ENCODE measurements at places on chromosomes 4 and X. TPM values are rescaled to one million over a fixed set of nuclear protein-coding genes. Genes with fewer than 3 reads are reported as not detected.
A peak's percentile ranks its signal among the peaks of the same experiment; 100 is the strongest.

ETDA gene
- not detected for total RNA-seq

DNA sequence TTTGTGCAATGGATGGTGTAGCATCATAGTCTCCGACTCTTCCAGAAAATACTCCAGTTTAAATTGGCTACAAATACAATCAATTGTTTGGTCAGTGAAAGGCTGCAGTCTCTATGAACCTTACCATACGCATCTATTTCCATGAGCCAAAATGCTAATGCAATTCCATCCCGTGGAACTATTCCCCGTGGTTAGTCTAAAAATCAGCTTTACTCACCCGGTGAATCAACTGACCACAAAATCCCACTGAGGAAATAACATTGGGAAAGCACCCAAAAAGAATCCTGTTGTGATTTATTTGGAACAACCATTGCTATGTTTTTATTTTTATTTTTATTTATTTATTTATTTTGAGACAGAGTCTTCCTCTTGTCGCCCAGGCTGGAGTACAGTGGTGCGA is 87.1 kb downstream of the DHX15 start:
- H3K4me1 ChIP-seq: no peaks in the 10 kb centered on the region
- H3K36me3 ChIP-seq: peaks cover 4% of the 10 kb centered on the region
- H3K27me3 ChIP-seq: peaks cover 8% of the 10 kb centered on the region
- no peak for DNase-seq
- no peak overlapping the region for H3K27ac ChIP-seq

DNA sequence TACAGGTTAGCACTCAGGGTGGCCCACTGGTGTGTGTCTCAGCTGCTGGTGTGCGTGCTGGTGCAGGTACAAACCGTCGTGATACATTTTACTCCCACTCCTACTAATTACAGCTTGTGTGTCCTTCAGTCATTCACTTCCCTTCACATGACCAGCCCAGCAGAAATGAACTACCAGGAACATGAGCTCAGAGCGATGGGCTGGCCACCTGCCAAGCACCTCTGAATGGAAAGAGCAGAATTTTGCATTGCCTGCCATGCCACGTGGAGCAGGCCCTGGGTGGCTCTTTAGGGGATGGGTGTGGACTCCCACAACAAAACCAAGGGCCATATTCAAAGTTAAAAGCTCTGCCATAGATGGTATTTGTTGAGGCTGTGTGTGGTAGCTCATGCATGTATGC is 58.9 kb upstream of the PGM2 start:
- H3K27ac ChIP-seq: no peak overlapping the region
- H3K4me1 ChIP-seq: no peaks in the 10 kb centered on the region
- no peak overlapping the region for H3K4me3 ChIP-seq
- peaks cover 4% of the 10 kb centered on the region for H3K27me3 ChIP-seq
- H3K36me3 ChIP-seq: no peaks in the 10 kb centered on the region

DNA sequence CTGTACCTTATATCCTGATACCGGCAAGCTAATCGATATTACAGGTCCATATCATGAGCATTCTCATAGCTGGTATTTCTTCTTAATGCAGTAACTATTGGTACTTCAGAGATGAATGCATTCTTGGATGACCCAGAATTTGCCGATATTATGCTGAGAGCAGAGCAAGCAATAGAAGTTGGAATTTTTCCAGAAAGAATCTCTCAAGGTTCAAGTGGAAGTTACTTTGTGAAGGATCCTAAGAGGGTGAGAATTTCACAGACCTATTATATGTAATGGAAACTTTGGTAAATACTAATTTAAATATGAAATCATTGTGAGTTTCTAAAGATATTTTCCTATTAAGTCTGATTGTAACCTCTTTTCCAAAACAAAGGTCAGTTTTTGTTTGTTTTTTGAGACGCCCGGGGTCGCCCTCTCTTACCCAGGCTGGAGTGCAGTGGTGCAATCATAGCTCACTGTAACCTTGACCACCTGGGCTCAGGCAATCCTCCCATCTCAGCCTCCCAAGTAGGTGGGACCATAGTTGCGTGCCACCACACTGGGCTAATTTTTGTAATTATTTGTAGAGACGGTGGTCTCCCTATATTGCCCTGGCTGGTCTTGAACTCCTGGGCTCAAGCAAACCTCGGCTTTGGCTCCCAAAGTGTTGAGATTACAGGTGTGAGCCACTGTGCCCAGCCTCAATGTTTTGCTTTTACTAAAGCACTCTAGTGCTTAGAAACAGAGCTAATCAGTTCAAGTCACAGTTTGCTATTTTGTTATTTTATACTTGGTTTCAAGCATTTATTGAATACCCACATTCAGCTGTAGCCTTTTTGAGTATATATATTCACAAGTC is 18.6 kb downstream of the PI4K2B start:
- no peak overlapping the region for H3K4me3 ChIP-seq
- peaks cover 3% of the 10 kb centered on the region for H3K27me3 ChIP-seq
- H3K4me1 ChIP-seq: no peaks in the 10 kb centered on the region
- peaks cover 8% of the 10 kb centered on the region for H3K36me3 ChIP-seq

CACNA1F gene
- 0.59 TPM for total RNA-seq

DNA sequence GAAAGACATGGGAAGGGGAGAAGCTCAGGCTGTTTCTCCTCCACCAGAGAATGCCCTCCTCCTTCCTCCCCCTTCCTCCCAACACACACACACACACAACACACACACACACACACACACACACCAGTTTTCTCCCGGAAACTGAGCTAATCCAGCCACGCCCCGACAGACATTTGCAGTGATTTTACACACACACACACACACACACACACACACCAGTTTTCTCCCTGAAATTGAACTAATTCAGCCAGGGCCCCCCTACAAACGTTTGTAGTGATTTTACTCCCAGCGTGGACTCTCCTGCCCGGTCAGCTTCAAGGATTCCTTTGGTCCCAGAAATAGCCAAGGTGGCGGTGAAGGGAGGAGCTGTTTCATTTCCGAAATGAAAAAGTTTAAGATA is 32.9 kb upstream of the STX18 start:
- no peak for DNase-seq
- peaks cover 13% of the 10 kb centered on the region for H3K4me1 ChIP-seq
- H3K4me3 ChIP-seq: peak overlapping the region; percentile 87

PRRG3 gene
- 3.7 TPM for total RNA-seq

DNA sequence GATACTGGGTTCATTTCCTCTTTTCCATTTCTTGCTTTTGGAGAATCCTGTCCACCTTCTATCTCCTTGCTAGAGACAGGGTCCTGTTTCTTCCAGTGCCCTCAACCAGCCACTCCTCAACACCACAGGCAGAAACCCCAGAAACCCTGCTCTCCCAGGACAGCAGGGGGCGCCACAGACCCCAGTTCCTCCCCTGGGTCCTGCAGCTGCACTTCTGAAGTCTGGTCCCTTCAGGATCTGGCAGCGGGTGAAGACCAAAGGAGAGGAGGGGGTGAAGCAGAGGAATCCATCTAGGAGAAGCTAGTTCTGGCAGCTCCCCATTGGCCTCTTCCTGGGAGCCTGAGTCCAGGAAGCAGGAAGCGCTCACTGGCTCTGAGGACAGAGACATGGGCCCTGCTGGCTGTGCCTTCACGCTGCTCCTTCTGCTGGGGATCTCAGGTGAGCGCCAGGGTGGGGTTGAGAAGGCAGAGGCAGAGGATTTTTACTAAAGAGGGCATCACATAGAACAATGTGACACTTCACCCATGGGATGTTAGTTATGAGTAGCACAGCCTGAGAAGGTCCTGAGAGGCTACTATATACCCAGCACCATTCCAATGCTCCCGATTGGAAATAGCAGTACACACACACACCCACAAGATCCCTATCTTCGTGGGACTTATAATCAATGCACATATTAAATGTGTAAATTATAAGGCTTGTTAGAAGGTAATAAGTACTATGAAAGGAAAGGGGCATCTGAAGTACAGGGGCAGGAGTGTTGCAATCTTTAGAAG is at the start of gene PRSS48:
PRSS48 (plus strand) TSS at position 375 of the 776 bp plus-strand sequence; CDS start at position 387, 12 bp downstream.
- peak within 1 kb of the TSS; percentile 13 for H3K27ac ChIP-seq
- no peaks in the 10 kb centered on the region for H3K27me3 ChIP-seq
- H3K36me3 ChIP-seq: peaks cover 4% of the 10 kb centered on the region
- peaks cover 20% of the 10 kb centered on the region for H3K4me1 ChIP-seq
- peak; percentile 88 for DNase-seq

SGMS2 gene
- 0.26 TPM for total RNA-seq

SNCA gene
- total RNA-seq: 49.7 TPM

GRCh38 chr4:152998861-152999260 is 62.7 kb downstream of the FHDC1 start:
- H3K36me3 ChIP-seq: no peaks in the 10 kb centered on the region
- peaks cover 22% of the 10 kb centered on the region for H3K4me1 ChIP-seq
- no peak overlapping the region for H3K27ac ChIP-seq
- DNase-seq: no peak
- H3K27me3 ChIP-seq: peaks cover 5% of the 10 kb centered on the region
- no peak overlapping the region for H3K4me3 ChIP-seq

SHROOM3 gene
- total RNA-seq: 7.9 TPM

IBSP gene
- not detected for total RNA-seq

DNA sequence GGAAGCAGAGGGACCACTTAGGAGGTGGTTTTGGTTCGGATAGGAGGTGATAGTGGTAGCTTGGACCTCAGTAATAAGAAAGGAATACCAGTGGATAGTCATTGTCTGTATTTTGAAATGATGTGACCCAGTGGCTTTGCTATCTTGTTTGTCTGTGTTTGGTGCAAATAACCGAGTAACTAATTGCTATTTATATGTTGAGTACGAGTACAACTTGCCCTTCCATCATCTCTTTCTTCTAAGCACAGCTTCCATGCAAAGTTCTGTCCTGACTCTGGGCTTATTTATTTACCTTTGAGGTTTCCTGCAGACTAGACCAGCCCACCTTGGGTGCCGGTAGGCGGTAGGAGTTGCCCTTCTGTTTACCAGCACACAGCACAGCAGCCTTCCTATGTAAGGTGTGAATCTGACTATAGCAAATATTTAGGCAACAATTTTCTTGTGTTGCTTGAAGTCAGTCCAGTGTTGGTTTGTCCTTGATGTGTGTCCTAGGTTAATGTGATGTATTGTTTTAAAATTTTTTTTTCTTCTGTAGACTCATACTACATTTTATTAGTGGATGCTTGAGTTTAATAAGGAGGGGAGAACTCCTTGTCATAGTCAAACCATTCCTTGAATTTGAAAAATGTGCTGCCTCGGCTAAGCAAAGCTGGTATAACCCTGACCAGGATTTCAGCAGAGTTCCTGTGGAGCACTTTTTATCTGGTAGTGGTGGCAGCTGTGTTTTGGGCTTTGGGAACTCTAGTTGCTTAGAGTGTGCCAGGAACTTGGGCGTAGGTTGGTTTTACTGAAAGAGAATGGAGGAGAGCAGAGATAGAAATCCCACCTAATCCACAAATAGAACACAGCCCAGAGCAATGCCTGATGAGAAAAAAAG is 21.9 kb downstream of the PTTG2 start:
- peaks cover 12% of the 10 kb centered on the region for H3K27me3 ChIP-seq
- no peak for DNase-seq
- H3K27ac ChIP-seq: no peak overlapping the region
- no peak overlapping the region for H3K4me3 ChIP-seq

CYSLTR1 gene
- 0.13 TPM for total RNA-seq

DNA sequence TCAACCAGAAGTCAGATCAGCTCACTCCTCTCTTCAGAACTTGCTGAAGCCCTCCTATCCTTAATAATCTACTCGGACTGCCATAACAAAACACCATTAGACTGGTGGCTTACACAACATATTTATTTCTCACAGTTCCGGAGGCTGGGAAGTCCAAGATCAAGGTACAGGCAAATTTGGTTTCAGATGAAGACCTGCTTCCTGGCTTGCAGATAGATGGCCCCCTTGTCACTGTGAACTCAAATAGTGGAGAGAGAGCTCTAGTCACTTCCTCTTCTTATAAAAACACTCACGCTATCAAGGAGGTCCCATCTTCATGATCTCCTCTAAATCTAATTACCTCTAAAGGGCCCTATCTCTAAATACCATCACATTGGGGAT is 125.1 kb downstream of the CAMK2D start:
- DNase-seq: no peak
- H3K27me3 ChIP-seq: no peaks in the 10 kb centered on the region
- H3K27ac ChIP-seq: no peak overlapping the region
- H3K36me3 ChIP-seq: peaks cover 6% of the 10 kb centered on the region
- H3K4me1 ChIP-seq: no peaks in the 10 kb centered on the region

EPGN gene
- total RNA-seq: not detected

DNA sequence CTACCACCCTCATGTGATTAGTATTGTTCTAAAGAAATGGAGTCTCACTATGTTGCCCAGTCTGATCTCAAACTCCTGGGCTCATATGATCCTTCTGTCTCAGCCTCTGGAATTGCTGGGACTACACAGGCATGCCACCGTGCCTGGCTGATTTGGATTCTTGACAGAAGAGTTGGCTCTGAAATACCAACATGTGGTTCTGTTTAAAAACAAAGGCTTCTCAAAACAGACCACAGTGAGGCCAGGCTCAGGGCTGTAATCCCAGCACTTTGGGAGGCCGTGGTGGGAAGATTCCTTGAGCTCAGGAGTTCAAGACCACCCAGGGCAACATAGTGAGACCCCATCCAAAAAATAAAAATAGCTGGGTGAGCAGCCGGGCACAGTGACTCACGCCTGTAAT is 126.7 kb downstream of the DHRSX start:
- no peaks in the 10 kb centered on the region for H3K27me3 ChIP-seq
- H3K27ac ChIP-seq: no peak overlapping the region
- DNase-seq: no peak
- H3K4me3 ChIP-seq: no peak overlapping the region
- peaks cover 21% of the 10 kb centered on the region for H3K36me3 ChIP-seq

DNA sequence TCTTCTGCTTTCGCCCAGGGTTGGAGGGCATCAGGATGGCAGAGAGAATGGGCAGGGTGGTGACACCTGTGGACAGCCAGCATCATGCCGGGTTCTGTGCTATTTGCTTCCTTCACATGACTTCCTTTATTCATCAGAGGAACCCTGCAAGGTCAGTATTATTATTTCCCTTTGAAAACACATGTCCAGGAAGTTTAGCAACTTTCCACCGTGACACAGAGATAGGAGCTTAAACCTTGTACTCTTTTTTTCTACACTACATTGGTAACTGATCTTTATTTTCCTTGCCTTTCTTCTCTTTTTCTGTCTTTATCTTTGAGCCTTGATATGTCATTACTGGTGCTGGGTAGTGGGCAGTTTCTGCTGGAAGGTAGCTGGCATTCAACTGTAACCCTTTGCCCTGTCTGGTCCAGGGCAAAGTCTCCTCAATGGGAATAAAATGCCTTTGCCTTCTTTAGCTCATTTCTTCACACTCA is 5.0 kb upstream of the MGST2 start:
- DNase-seq: no peak
- H3K4me1 ChIP-seq: peaks cover 54% of the 10 kb centered on the region
- H3K4me3 ChIP-seq: no peak overlapping the region
- peaks cover 4% of the 10 kb centered on the region for H3K36me3 ChIP-seq
- H3K27ac ChIP-seq: peak overlapping the region; percentile 24
- H3K27me3 ChIP-seq: peaks cover 5% of the 10 kb centered on the region

MUC7 gene
- not detected for total RNA-seq

- peaks cover 19% of the 10 kb centered on the region for H3K36me3 ChIP-seq
- H3K4me3 ChIP-seq: peak overlapping the region; percentile 92
- no peaks in the 10 kb centered on the region for H3K27me3 ChIP-seq
- H3K27ac ChIP-seq: no peak overlapping the region
- DNase-seq: peak; percentile 42
- peaks cover 7% of the 10 kb centered on the region for H3K4me1 ChIP-seq
Observed at GRCh38 chr4:122152711-122153226, 638 bp downstream of the BLTP1 start.

- no peak overlapping the region for H3K27ac ChIP-seq
- H3K36me3 ChIP-seq: no peaks in the 10 kb centered on the region
- no peaks in the 10 kb centered on the region for H3K27me3 ChIP-seq
- DNase-seq: peak; percentile 59
- no peak overlapping the region for H3K4me3 ChIP-seq
- H3K4me1 ChIP-seq: peaks cover 4% of the 10 kb centered on the region
Observed at GRCh38 chr4:61517144-61517543, 317.0 kb downstream of the ADGRL3 start.

KIT gene
- 49.1 TPM for total RNA-seq

Data from endothelial cell (in vitro differentiated cells).